Mucosa of descending colon (tissue), 3 donors: ENCODE measurements at places on chromosomes 7 and 10. TPM values are rescaled to one million over a fixed set of nuclear protein-coding genes. Genes with fewer than 3 reads are reported as not detected.

LRMDA gene
- total RNA-seq, result 9.4 TPM

GNGT1 gene
- total RNA-seq, result not detected

FRMPD2 gene
- total RNA-seq, result 0.35 TPM

ASB15 gene
- not detected for total RNA-seq

SEMA3D gene
- total RNA-seq, result 1.5 TPM

ADRA2A gene
- 16.2 TPM for total RNA-seq

GRM3 gene
- total RNA-seq, result not detected

TUBGCP2 gene
- 58.8 TPM for total RNA-seq

EVX1 gene
- not detected for total RNA-seq

DOCK4 gene
- 18.4 TPM for total RNA-seq

OR9A2 gene
- total RNA-seq, result not detected

ST8SIA6 gene
- 4.2 TPM for total RNA-seq
